Fibroblast of mammary gland (primary cell): ENCODE measurements at places on chromosomes 4 and X.
A peak's percentile ranks its signal among the peaks of the same experiment; 100 is the strongest.

DNA sequence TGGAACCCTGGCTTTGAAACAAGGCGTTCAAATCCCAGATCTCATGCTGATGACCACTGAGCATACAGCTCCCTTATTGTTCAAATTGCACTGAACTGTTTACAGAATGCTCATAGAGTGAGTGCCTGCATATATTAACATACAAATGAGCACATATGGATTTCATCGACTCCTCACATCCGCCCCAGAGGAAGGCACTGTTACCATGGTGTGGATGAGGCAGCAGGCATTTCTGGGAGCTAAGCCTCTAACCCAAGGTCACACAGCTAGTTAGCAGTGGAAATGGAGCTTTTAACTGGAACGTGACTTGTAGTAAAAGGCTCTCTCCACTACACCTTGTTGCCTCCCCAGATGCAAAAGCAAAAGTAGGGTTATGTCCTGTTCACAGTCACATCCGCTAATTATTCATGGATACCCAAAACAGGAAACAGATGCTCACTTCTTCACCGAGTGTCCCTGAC is 289.7 kb downstream of the STK32B start:
- DNase-seq: no peak

GRCh38 chr4:113880240-113881028 is 99.0 kb downstream of the ARSJ start:
- DNase-seq: no peak

- no peak for DNase-seq
Observed at GRCh38 chrX:66014556-66014955, 25.3 kb downstream of the VSIG4 start.

- no peak for DNase-seq
Observed at GRCh38 chr4:22824091-22824490, 131.4 kb downstream of the GBA3 start.

DNA sequence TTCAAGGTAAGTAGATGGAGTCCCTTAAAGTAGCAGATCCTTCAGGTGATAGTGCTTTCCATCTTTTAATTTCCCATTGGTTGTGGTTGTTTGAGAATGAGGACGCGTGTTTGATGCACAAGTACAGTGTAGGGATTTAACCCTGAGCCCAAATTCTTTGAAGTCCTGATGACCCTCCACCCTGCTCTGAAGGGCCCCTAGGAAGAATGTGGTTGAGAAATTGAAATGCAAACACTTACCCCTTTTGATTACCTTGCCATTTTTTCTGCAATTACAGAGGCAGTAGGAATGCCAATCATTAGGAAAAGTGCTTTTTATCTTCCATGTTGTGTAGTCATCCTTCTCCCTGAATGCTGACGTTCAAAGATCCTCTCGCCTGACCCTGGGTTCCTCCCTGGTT is 112.4 kb downstream of the ZNF518B start:
- no peak for DNase-seq

GRCh38 chr4:3703677-3704521 is 62.3 kb upstream of the ADRA2C start:
- no peak for DNase-seq

DNA sequence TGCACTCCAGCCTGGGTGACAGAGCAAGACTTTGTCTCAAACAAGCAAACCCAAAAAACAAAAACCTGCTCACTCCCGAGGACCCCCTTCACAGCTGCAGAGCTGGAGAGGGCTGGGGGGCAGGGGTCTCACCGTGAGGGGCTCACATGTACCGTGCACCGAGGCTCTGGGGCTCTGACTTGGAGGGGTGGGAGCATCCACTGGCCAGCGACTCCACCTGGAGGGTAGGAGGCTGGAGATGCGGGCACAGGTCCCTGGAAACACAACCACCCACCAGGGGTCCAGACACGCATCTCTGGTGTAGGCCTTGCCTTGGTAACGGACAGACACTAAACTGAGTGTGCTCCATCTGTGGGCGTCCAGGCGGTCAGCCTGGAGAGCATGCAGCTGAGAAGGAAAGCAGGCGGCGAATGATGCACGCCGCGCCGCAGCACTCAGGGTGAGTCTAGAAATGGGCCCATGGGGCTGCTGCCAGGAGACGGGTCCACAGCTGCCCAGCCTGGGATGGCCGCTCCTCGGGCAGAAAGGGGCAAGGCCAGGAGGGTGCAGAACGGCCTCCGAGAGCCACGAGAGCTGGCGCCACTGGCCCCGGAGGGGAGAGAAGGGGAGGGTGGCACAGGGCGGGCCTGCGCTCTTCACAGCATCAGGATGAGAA is 26.1 kb downstream of the PPP2R3B start:
- no peak for DNase-seq

DNA sequence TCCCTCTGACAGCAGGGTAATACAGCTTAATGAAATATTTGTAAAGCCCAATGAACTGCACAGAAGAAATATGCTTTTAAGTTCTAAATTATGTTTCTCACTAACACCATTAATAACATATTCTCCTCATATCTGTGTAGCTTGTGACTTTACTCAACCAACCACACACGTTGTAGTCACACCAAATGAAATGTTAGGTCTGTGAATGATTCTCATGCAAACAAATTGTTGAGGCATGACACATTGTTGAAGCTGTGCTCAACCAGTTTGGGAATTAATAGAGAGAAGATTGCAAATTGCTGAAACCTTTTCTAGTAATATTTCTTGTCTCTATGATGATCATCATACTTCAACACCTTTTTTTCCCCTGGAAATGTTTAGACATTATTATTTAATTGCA is 645.9 kb downstream of the PCDH7 start:
- peak; percentile 37 for DNase-seq

GRCh38 chrX:152810403-152810802 is 20.2 kb downstream of the CETN2 start:
- no peak for DNase-seq

DNA sequence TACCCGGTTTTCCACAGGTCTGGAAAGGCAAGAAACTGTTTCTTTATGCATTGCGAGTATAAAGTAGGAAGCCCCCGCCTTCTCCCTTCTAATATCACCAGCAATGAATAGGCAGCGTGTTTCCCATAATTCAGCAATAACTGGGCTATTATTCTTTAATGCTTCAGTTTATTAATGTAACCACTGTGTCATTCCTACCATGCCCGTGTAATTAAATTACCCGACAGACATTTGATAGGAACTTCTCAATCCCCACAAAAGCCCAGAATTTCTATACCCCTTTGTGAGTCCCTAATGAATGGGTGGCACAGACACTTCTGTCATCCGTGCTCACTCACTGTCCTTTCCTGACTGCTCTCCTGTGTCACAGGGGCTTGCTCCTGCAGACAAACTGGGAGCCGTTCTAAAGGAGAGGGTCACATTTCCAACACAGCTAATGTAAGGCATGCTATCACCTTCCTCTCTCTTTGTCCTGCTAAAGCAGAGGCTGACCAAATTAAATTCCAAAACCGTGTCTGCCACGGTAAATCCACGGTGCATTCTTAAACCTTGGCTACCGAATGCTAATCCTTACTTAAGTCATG is 108.5 kb upstream of the MID1 start:
- no peak for DNase-seq
